ENCODE measurements at places on chromosomes 4 and X.

GRCh38 chr4:75948822-75949444 lies 8.1 kb upstream of the NAAA start:
- no peaks in the 10 kb centered on the region for H3K27me3 ChIP-seq
- peaks cover 26% of the 10 kb centered on the region for H3K36me3 ChIP-seq
- H3K27ac ChIP-seq = no peak overlapping the region
- DNase-seq = no peak

- H3K36me3 ChIP-seq = no peaks in the 10 kb centered on the region
- H3K4me3 ChIP-seq = no peak overlapping the region
- DNase-seq = no peak
- H3K27ac ChIP-seq = no peak overlapping the region
Observed at GRCh38 chr4:107196312-107196711, 160.2 kb upstream of the DKK2 start.

DNA sequence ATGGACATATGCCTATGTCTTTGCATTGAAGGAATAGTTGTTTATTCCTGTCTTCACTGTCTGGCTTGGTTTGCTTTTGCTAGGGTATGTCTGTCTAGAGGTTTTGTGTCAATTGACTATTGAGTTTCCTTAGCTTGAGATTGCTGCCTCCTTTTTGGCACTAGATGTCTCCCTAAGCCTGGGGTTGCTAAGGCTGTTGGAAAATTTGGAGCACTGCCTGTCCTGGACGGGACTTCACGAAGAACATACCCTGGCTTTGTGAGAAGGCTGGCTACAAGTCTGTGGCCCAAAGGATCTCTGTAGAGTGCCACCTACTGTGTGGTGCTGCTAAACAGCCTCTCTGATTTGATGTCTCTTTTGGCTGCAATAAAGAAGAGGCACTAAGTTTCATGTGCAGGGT lies 183.8 kb upstream of the NUDT10 start:
- no peaks in the 10 kb centered on the region for H3K4me1 ChIP-seq
- peaks cover 2% of the 10 kb centered on the region for H3K27me3 ChIP-seq
- DNase-seq = peak; percentile 61
- no peak overlapping the region for H3K27ac ChIP-seq
- H3K36me3 ChIP-seq = no peaks in the 10 kb centered on the region

GRCh38 chr4:47913330-47913729 lies 1.1 kb downstream of the NFXL1 start:
- peak overlapping the region; percentile 79 for H3K4me3 ChIP-seq
- peak overlapping the region; percentile 87 for H3K27ac ChIP-seq
- no peaks in the 10 kb centered on the region for H3K27me3 ChIP-seq
- H3K4me1 ChIP-seq = no peaks in the 10 kb centered on the region
- no peak for DNase-seq

All from lung (tissue), 17 donors.